ENCODE measurements at places on chromosomes 3 and 15. TPM values are rescaled to one million over a fixed set of nuclear protein-coding genes. Genes with fewer than 3 reads are reported as not detected.
A peak's percentile ranks its signal among the peaks of the same experiment; 100 is the strongest.

The SLC24A5 gene
- not detected for total RNA-seq

GRCh38 chr3:156542101-156543042, 12.5 kb downstream of the SSR3 start:
- no peak for DNase-seq
- peaks cover 86% of the 10 kb centered on the region for H3K36me3 ChIP-seq
- H3K27me3 ChIP-seq, result no peaks in the 10 kb centered on the region
- peak overlapping the region; percentile 46 for H3K27ac ChIP-seq
- no peak overlapping the region for H3K4me3 ChIP-seq

The SERPINI2 gene
- total RNA-seq, result not detected

The PARP9 gene
- 19.6 TPM for total RNA-seq

The TRIM42 gene
- total RNA-seq, result not detected

- no peak overlapping the region for H3K27ac ChIP-seq
- H3K27me3 ChIP-seq, result no peaks in the 10 kb centered on the region
- H3K4me1 ChIP-seq, result no peaks in the 10 kb centered on the region
- no peak for DNase-seq
- no peaks in the 10 kb centered on the region for H3K36me3 ChIP-seq
- no peak overlapping the region for H3K4me3 ChIP-seq
Observed at GRCh38 chr3:191768421-191768820, 307.5 kb downstream of the PYDC2 start.

- DNase-seq, result no peak
- no peak overlapping the region for H3K27ac ChIP-seq
- peaks cover 10% of the 10 kb centered on the region for H3K27me3 ChIP-seq
- no peak overlapping the region for H3K4me3 ChIP-seq
Observed at GRCh38 chr3:13477943-13478342, 2.2 kb upstream of the HDAC11 start.

DNA sequence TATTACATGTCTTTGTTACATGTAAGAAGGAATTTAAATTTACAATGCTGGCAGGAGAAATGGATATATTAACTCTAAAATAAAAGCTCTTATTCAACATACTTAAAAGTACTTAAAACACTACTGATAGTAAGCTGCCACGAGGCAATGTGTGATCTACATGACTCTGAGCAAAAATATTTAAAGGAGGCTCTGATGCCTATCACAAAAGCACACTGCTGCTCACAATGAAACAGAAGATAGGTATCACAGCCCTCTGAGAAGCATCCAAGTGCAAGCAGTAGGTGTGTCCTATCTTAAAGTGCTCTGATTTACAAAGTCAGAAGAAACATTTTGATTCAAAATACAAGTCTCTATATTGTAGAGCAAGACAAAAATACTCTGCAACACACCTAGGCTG, 371.2 kb upstream of the WNT5A start:
- H3K27ac ChIP-seq, result no peak overlapping the region
- no peak overlapping the region for H3K4me3 ChIP-seq
- peaks cover 3% of the 10 kb centered on the region for H3K4me1 ChIP-seq
- no peak for DNase-seq
- H3K36me3 ChIP-seq, result no peaks in the 10 kb centered on the region

- H3K27me3 ChIP-seq, result no peaks in the 10 kb centered on the region
- DNase-seq, result no peak
- H3K4me3 ChIP-seq, result no peak overlapping the region
- H3K27ac ChIP-seq, result no peak overlapping the region
- no peaks in the 10 kb centered on the region for H3K36me3 ChIP-seq
- H3K4me1 ChIP-seq, result peaks cover 4% of the 10 kb centered on the region
Observed at GRCh38 chr3:54963641-54964040, 35.8 kb upstream of the LRTM1 start.

DNA sequence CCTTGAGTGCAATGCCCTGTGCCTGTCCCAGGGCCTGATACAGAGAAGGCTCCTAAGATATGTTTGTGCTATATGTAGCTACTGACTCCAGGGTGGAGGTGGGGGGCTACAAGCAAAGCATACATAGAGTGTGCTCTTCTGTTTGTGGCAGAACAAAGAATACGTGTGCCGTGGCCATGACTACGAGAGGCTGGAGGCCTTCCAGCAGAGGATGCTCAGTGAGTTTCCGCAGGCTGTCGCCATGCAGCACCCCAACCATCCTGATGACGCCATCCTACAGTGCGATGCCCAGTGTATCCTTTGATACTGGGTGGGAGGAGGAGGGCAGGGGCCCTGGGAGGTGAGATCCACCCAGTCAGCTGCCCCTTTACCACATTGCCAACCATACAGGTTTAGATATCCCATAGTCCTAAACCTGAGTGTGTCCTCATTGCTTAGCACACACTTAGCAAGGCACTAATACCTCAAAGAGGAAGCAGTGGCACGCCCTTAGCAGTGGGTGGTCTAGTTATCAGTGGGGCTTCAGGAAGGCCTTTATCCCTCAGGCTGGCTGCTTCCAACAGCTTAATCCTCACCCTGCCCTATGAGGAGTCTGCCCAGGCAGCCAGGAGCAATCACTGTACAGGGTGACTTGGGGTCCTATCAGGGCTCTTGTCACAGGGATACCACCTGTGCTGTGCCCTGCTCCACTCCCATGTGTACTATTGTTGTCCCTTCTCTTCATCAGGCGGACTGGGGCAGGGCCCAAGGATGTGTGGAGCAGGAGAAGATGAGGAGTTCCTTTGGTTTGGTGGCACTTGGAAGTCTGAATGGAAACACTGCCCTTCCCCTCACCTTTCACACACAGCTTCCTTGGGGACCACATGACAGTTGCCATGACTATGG, 30.1 kb upstream of the MANF start:
- DNase-seq, result no peak
- no peak overlapping the region for H3K4me3 ChIP-seq
- peak overlapping the region; percentile 55 for H3K27ac ChIP-seq
- H3K27me3 ChIP-seq, result no peaks in the 10 kb centered on the region
- H3K4me1 ChIP-seq, result no peaks in the 10 kb centered on the region
